ENCODE measurements at places on chromosomes 3 and 15. TPM values are rescaled to one million over a fixed set of nuclear protein-coding genes. Genes with fewer than 3 reads are reported as not detected.

GRCh38 chr3:65396078-65396477 lies 642.6 kb downstream of the MAGI1 start:
- DNase-seq: no peak

DNA sequence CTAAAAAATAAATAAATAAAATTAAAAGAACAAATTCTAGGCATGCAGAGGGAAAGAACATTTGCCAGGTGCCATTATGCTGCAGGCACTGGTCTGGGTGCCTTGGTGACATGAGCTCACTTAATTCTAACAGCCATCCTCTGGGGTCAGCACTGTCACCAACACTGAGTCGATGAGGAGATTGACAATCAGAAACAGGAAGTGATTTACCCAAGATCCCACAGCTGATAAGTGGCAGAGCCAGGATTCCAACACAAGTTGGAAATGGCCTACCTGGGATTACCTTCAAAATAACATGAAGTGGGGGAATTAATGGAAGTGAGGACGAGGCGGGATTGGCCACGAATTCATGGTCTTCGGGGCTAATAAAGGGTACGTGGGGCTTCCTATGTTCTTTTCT lies 3.6 kb downstream of the PLIN1 start:
- peak; percentile 30 for DNase-seq

GRCh38 chr3:56012721-56013120 lies 455.5 kb downstream of the ERC2 start:
- DNase-seq: no peak

DNA sequence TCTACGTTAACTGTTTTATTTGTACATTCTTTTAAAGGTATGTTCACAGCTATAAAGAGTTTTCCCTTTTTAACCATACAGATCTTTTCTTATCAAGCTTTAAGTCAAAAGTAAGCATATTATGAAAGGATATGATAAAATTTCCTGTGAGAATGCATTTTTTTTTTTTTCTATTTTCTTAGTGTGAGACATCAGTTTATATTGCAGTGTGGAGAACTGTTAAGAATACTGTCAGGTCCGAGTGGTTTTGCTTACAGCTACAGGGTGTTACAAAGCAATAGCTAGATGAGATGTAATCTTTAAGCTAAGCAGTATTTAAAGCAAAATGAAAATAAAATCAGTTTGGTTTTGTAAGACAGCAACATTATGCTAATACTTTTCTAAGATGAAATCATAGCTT lies 133.2 kb downstream of the SLC25A26 start:
- no peak for DNase-seq

DNA sequence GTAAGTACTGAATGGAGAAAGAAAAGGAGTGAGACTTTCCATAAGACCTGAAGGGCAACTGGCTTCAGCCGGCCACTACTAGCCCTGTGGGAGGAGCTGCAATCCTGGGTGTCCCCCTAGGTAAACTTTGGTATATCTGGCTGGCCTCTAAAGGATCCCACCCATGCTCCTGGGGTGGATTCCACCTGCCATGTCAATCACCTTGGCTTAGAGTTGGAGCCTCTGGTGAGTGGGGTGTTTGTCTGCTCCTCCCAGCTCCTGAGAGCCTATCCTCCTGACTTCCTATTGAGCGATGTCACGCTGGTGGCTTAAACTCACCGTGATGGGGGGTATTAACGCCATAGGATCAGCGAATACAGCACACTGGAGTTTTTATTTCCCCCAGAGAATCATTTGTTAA lies 2.6 kb downstream of the SPTBN5 start:
- no peak for DNase-seq

- DNase-seq: no peak
Measured at GRCh38 chr3:113103588-113103987, 107.8 kb upstream of the BOC start.

DNA sequence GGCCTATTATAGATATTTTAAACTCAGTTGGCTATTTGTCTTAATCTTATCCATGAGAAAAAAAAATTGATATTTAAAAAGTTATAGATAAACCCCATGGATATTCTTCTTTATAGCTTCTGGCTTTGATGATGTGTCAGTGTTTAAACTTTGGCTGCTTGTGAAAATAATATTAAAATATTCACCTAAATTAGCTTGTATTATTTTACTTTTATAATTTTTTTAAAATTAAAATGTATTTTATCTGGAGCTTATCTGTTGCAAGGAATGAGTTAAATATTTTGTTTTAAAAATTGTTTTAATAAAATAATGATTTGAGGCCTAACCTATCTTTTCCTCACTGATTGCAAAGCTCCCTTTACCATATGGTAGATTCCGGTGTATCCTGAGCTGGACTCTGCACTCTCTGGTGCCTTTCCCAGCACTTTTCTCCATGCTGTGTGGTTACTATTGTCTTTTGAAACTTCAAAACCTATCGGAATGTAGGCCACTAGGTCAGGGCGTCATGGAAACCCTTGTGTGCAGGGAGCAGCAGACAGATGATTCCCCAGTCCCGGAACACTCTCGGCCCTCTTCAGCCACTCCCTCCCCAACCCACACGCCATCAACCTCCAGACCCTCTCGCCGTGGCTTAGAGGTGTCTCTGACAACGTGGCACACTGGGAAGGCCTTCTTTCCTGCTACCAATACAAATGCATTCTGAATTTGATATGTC lies 252.3 kb upstream of the ATP10A start:
- DNase-seq: no peak

The SPINK8 gene
- not detected for total RNA-seq

The AHSG gene
- not detected for total RNA-seq

The HTR3E gene
- not detected for total RNA-seq

The SATB1 gene
- total RNA-seq: 10.6 TPM

The BMF gene
- total RNA-seq: 46.6 TPM

The EFCC1 gene
- 0.13 TPM for total RNA-seq

The HHATL gene
- not detected for total RNA-seq

The ZNF620 gene
- total RNA-seq: 4.8 TPM

Data from osteocyte (in vitro differentiated cells).